ENCODE measurements at places on chromosomes 12 and 14.

- DNase-seq = no peak
Measured at GRCh38 chr12:56271031-56271430, 4.3 kb downstream of the COQ10A start.

GRCh38 chr12:12890543-12891079 is 751 bp upstream of the GPRC5A start:
- DNase-seq = no peak

- DNase-seq = no peak
Measured at GRCh38 chr14:52313903-52314594, at the start of gene PTGER2. Gene PTGER2, plus strand, starts transcription at chr14:52314312. Its CDS starts 237 bp downstream, at chr14:52314549.

- no peak for DNase-seq
Measured at GRCh38 chr14:92900660-92901059, 22.3 kb upstream of the CHGA start.

- DNase-seq = no peak
Measured at GRCh38 chr14:33545696-33546095, 405.2 kb downstream of the EGLN3 start.

- no peak for DNase-seq
Measured at GRCh38 chr14:91258011-91258618, 13.6 kb upstream of the GPR68 start.

GRCh38 chr14:105413544-105413886 is 6.1 kb upstream of the MTA1 start:
- DNase-seq = no peak

- no peak for DNase-seq
Measured at GRCh38 chr14:60133487-60133886, 31.7 kb downstream of the DHRS7 start.

GRCh38 chr12:7994731-7995205 is 37.7 kb upstream of the FOXJ2 start:
- no peak for DNase-seq

DNA sequence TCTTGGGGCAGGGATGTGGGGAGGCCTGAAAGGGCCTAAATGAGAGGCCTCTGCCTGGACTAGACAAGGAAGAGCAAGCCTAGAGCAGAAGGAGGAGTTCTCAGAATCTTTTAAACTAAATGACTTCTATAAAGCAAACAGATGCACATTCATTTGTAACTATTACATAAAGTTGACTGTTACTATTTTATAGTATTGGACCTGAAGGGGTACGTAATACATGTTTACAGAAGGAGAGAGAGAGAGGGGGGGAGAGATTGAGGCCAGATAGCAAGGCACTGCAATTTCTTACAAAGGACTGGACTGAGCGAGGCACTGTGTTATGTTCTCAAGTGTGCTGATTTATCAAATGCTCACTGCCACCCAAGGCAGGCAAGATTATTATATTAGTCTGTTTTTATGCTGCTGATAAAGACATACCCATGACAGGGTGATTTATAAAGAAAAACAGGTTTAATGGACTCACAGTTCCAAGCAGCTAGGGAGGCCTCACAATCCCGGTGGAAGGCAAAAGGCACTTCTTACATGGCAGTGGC is 215.8 kb upstream of the NOS1 start:
- no peak for DNase-seq

- no peak for DNase-seq
Measured at GRCh38 chr14:53751650-53752049, 205.0 kb downstream of the BMP4 start.

- DNase-seq = no peak
Measured at GRCh38 chr14:68198713-68199495, 379.3 kb downstream of the RAD51B start.

Measured in vagina (tissue), 2 donors.